ENCODE measurements at places on chromosomes 16 and 17. TPM values are rescaled to one million over a fixed set of nuclear protein-coding genes. Genes with fewer than 3 reads are reported as not detected.

DNA sequence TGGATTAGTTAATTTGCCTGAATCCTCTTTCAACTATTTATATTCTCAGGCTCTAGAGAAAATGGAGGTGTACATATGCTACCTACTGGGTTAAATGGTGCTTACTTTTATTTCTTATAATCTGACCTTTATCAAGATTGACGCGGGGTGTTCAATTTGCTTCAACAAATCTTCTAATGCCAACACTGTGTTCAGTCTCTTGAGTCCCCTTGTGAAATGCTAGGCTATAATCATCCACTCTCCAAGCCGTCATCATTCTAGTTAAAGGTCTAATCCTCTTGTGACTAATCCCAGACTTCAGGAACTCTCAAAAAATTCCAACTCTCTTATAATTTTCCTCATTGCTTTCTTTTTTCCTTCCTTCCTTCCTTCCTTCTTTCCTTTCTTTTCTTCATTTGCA is 1396.2 kb downstream of the CDH8 start:
- DNase-seq = no peak

DNA sequence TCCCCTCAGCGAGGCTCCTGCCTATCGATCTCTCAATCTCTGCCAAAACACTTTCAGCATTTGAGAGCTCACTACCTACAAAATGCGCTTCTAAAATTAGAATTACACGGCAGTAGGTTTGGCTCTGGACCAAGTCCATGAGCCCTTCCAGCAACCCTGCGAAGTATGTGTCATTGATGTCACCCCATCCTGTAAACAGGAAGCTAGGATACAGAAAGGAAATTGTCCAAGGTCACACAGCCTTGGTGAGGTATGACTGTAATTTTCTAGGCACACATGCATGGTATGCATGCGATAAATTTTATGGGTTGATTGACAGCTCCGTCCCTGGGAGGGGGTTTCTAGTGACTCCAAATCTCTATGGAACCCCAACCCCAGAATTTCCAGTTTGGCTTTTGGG is 330.3 kb upstream of the CDH5 start:
- no peak for DNase-seq

DNA sequence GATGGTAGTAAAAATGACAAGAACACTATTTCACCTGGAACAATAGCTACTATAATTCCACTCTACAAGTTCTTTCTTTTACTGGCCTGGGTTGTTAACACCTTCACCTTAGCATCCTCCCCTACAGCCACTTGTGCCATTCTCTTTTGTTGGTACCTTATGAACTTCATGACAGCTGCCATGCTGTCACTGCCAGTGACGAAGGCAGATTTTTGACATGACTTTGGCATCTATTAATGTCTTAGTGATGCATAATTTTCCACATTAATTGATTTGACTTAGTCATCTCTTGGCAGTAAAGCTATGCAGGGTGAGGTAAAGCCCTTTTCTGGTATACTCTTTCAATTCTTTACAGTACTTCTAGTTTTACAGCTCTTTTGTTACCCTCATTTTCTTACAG is 207.9 kb downstream of the TANC2 start:
- DNase-seq = no peak

DNA sequence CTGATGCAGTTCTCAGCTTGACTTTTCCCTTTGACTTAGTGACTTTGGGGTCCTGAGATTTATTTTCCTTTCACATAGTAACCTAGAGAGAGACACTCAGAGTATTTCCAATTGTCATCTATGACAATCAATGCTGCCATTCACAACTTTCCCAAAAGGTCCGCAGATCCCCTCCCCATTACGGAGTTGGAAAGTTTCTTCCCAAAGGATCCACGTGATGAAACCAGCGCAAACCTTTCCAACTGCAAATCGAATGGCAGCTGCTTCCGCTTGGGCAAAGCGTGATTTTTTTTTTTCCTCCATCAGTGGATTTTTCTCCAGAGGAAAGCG is 538 bp upstream of the FCSK start:
- DNase-seq = no peak

GRCh38 chr16:72853575-72854266 is 194.2 kb downstream of the ZFHX3 start:
- DNase-seq = no peak

DNA sequence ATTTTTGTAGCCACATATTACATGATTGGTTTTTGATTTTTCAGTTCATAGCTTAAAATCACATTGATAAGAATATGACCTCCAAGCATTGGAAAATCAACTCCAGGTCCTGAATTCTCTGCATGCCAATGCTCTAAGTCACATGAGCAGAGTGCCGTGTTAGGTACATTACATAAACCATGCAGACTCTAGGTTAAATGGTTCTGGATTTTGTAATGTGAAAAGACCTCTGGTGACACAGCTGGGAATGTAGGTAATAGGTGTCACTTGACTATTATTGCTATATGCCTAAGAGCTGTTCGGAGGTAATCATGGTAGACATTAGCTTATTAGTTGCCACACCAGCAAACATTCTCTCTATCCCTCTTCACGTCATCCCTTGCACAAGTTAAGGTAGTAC is 231.1 kb upstream of the SALL1 start:
- no peak for DNase-seq

DNA sequence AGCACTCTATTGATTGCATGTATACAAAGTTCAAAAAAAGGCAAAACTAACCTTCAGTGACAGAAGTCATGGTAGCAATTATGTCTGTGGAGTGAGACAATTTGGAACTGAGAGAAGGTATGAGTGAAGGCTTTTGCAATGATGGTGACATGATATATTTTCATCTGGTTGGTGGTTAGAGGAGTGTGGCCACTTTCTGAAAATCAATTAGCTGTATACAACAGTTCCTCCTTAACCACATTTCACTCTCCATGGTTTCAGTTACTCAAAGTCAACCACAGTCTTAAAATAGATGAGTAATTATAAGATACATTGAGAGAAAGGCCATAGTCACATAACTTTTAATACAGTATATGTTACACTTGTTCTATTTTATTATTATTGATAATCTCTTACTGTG is 26.2 kb downstream of the ADAMTS18 start:
- DNase-seq = no peak

DNA sequence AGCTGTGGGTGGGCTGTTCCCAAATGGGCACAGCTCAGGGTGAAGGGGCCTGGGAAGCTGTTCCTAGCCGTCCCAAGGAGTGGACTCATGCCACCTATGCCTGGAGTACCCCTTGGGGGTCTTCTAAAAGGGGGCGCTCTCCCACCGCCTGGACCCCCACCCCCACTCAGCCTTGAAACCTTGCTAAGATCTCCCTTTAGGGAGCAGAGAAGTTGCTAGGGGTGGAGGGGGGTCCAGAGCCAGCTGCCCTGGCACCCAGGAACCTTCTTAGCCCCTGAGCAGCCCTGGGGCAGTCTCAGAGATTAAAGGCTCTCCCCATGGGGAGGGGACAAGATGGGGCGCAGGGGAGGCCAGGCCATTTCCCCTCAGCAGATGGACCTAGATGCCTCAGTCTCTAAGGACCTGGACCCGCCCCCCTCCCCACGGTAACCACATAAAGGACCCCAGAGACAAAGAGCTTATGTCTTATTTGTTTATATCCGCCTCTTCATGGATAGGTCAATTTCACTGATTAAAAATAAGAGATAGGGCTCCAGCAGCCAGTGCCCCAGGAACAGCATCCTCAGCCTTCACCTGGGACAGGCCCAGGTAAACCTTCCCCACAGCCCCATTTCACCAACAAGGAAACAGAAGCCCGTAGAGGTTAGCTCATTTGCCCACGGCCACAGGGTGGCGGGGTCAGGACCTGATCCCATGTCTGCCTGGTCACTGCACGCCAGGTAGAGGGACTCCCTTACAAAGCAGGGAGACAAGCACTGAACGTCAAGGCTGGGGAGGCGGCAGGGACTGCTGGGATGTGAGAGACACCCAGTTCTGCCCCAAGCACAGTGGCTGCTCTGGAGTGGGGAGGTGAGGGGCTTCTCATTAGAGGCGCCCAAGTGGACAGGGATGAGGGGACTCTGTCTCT is 3.4 kb downstream of the MTSS2 start:
- DNase-seq = no peak

- DNase-seq = no peak
These were observed 11.4 kb upstream of the C1QL1 start for GRCh38 chr17:44979426-44979995.

DNA sequence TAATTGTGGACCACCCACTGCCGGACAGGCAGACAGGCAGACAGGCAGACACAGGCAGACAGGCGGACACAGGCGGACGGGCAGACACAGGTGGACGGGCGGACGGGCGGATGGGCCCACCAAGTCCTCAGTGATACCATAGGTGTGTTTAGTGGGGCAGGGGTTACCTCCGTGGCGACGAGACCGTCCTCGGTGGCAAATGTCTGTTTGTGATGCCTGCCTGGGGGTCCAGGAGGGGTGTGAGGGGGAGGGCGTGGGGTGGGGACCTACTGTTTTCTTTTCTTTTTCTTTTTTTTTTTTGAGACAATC is 76.7 kb downstream of the RTN4RL1 start:
- DNase-seq = no peak

- no peak for DNase-seq
These were observed 898 bp downstream of the CAPNS2 start for GRCh38 chr16:55567382-55567781.

- DNase-seq = peak; percentile 60
These were observed 18.8 kb downstream of the ALOX15B start for GRCh38 chr17:8057691-8058114.

DNA sequence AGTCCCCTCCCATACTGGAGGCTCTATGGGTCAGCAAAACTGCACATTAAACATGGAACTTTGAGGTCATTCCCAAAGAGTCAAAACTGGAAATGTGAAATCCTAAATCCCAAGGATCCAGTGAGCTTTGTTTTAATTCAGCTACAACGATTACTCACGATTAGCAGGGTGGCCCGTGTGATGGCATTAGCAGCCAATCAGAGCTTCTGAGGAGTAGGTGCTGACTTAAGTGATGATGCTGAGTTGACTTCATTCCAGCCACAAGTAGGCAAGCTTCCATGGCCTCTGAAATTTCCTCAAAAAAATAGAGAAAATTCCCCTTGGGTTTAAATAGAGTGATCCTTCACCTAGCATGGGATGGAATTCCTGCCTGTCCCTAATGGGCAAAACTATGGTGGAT is 28.1 kb upstream of the BEAN1 start:
- DNase-seq = no peak

DNA sequence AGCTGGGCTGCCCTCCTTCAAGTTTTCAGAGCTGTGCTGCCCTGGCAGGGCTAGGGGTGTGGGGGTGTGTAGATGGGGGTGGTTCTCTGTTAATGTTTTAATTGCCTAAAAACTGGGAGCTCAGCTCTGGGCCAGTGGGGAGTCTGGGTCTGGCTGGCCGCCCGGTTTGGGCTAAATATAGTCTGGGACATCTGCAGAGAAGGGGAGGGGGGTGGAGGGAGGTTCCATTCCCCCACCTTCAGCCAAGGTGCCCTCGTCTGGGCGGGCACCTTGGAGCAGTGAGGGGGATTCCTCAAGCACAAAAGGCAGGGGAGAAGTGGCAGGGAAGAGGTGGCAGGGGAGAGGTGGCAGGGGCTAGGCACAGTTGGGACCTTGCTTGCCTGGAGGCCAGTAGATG is 13.0 kb downstream of the RARA start:
- DNase-seq = peak; percentile 65

- peak; percentile 68 for DNase-seq
These were observed at the start of gene RAPGEFL1 for GRCh38 chr17:40177275-40177874. RAPGEFL1 (plus strand) TSS chr17:40177470; CDS start chr17:40177862, 392 bp downstream.

The JMJD6 gene
- 36.6 TPM for total RNA-seq

The GUCY2D gene
- not detected for total RNA-seq

The CIBAR2 gene
- total RNA-seq = not detected

The C16orf54 gene
- total RNA-seq = 108 TPM

The DNAH17 gene
- 0.81 TPM for total RNA-seq

The ELMO3 gene
- 5.6 TPM for total RNA-seq

The TAF1C gene
- 107 TPM for total RNA-seq

The SLC12A3 gene
- not detected for total RNA-seq

The SLFN14 gene
- not detected for total RNA-seq

The PTGES3L gene
- total RNA-seq = 0.38 TPM

The SLFN13 gene
- 17.0 TPM for total RNA-seq
